ENCODE measurements at places on chromosomes 12 and 14.

DNA sequence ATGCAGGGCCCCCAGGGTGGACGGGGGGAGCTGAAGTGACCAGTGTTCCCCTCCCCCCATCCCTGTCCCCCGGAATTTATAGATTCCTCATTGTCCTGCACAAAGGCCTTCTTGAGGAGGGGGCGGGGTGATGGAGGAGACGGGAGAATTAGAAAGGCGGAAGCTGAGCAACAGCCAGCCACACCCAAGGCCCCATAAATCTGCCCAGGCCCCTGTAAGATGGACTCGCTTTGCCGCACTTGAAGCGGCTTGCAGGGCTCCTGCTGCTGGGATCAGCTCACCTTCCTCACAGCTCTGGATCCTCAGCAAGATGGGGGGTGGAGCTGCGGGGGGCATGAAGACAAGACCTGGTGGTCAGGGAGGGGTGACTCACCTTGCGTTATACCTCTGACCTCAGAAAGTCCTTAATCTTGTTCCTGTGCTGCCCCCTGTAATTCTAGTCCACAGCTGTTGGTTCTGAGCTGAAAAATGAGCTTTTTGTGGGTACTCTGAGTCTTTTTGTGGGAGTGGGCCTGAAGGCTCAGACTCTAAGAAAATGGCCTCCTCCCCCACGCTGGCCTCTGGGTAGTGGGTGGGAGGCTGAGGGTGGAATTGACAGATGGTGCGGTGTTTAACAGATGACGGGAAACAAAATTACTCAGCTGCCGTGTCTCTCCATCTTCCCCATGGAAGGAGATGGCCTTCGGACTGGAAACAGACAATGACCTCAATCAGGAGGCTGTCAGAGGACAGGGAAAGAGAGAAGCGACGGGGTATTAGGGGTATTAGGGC, 15.8 kb upstream of the ANKRD33 start:
- DNase-seq: no peak

DNA sequence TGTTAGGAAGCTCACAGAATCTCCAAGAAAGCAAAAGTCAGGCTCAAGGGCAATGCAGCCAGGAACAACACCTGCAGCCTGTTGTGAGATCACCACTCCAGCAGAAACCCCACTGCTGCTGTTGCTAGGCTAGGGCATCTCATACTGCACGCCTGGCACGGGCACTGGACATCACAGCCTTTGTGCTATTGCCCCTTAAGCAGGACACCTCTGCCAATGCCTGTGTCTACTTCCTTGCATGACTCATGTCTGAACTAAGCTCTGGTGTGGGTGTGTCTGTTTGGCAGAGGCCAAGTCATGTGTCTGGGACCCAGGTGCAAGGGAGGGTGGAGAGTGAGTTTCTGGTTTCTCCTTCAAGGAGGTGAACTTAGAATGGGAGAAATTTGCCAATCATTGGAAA, 10.0 kb upstream of the DDX47 start:
- peak; percentile 40 for DNase-seq

GRCh38 chr12:108806921-108807320, 50.5 kb downstream of the SSH1 start:
- DNase-seq: no peak

GRCh38 chr12:46378530-46378929, 6.0 kb upstream of the SLC38A2 start:
- no peak for DNase-seq

DNA sequence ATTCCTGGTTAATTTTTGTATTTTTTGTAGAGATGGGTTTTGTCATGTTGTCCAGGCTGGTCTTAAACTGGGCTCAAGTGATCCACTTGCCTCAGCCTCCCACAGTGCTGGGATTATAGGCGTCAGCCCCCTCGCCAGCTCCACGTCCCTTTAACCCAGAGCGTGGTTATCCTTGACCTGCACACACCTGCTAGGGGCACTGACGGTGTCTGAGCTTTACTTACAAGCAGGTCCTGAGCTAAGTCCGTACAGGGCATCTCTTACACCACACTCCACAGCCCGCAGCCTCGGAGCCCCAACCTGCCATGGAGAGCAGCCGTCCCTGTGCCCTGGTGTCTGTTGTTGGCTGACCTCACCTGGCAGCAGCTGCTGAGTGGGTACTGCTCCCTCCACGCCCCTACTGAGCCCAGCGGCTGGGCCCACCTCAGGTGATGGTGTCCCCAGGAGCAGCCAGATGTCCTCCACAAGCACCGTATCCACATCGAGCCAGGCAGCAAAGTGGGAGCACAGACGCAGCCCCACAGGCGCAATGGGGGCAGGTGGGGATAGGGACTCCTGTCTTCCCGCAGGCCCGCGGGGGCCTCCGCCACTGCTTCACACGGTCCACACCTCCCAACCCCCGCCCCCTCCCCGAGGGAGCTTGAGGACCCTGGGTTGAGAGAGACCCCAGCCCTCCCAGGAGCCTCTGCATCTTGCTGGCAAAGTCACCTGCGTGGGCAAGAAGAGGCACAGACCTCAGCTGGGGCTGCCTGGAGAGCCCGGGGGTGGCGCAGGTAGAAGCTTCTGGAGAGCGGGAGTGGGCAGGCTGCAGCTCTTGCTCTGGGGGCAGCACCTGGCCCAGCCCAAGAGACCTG, 325.4 kb upstream of the SFSWAP start:
- no peak for DNase-seq

- peak; percentile 15 for DNase-seq
Observed at GRCh38 chr14:43438056-43438455, 1069.0 kb downstream of the FSCB start.

DNA sequence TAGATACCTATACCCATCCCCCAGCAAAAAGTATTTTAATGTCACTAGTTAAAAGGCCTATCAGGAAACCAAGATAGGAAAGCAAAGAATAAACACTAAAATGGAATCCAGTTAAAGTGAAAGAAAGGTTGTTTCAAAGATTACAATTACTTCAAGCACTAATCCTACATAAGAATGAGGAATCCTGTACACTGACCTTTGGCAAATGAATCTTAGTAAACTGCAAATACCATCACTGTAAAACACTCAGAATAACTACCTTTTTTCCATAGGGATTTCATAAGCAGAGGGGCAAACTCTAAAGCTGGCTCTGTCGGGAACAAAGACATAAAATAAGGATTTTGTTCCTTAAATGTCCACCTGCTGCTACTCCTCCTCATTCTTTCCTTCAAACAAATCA, 25.9 kb downstream of the CEP83 start:
- DNase-seq: no peak

Data from OCI-M1 (cell line).